ENCODE measurements at places on chromosomes 16 and 17.

- no peak for DNase-seq
Measured at GRCh38 chr17:16917671-16918394, 54.1 kb downstream of the TNFRSF13B start.

DNA sequence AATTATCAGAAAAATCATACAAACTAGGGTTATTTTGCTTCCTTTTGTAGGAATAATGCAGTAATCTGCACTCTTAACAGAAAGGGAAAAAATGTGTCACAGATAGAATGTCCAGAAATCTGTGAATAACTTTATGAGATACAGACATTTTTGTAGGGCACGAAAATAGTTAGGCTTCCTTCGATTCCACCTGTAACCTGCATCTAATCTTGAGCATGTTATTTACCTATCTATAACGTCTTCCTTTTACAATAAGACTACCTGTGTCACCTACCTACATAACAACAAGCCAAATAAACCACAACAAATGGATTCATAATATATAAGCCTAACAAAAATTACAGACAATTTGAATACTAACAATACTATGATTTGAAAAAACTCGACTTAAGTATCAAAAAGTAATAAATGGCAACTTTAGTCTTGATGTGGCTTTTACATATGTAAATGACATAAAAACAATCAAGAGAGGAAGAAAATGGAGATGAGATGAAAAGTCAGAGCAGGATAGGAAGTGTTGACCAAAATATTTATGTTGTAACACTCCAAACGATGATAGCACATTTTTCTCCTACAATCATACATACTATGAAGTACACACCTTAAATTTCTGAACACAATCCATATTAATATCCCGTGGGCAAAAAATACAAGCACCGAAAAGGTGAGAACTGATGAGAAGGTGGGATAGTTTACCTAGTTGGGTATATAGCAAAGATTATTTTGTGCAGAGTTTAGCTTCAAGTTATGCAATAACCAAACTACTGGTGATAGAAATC, 2.5 kb downstream of the STAT5B start:
- no peak for DNase-seq

DNA sequence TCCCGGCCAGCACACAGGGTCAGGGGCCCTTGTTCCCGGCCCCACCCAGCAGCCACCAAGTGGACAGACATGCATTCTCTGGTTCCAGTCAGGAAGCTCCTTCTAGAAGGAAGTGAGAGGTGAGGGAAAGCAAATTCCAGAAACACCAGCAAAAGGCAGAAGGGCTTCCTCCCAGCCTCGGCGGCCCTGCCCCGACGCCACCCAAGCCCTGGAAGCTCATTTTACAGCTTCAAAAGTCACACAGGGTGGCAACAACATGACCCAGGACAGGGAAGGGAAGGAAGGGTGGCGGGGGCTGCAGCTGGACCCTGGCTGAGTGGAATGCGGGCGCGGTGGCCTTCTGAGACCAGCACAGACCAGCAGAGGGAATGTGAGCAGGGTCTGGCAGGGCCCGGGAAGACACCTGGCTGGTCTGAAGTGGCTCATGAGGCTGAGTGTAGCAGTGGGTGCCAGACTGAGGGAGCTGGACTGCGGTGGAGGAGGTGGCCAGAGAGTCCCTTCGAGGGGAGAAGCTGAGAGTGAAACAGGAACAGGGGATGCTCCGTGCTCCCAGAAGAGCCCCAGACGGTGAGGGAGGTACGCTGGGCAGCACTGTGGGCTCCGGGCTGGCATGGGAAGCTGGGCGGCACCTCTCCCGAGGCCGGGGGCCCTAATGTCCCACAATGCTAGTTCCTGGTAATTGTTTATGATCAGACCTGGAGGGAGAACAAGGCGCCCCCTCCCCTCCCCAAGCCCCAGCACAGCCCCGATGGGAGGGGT, 1.9 kb upstream of the UNC13D start:
- DNase-seq, result no peak

DNA sequence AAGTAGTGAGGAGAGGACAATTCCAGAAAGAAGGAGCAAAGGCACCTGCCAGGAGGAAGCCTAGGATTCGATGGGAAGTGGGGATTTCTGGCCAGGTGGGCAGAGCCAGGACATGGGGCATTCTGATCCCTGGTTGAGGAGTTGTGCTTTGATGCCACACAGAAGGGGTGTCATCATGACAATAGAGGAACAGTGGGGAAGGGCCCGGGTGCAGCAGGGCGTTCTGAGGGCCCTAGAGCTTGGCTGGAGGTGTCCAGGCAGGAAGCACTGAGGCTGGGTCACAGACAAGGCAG, 4.3 kb downstream of the EVPLL start:
- no peak for DNase-seq

GRCh38 chr17:18008496-18009268, 30.3 kb downstream of the ATPAF2 start:
- no peak for DNase-seq

- DNase-seq, result no peak
Measured at GRCh38 chr16:2429771-2430663, 770 bp downstream of the CCNF start.

DNA sequence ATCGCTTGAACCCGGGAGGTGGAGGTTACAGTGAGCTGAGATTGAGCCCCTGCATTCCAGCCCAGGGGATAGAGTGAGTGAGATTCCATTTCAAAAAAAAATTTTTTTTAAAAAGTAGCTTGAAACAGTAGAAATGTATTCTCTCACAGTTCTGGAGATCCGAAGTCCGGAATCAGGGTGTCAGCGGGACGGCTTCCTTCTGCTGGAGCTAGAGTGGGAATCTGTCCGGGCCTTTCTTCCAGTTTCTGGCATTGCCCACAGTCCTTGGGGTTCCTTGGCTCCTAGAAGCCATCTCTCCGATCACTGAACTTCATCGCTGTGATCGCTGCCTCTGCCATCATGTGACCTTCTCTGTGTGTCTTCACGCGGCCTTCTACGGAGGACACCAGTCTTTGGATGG, 181.2 kb upstream of the CIBAR2 start:
- DNase-seq, result no peak

DNA sequence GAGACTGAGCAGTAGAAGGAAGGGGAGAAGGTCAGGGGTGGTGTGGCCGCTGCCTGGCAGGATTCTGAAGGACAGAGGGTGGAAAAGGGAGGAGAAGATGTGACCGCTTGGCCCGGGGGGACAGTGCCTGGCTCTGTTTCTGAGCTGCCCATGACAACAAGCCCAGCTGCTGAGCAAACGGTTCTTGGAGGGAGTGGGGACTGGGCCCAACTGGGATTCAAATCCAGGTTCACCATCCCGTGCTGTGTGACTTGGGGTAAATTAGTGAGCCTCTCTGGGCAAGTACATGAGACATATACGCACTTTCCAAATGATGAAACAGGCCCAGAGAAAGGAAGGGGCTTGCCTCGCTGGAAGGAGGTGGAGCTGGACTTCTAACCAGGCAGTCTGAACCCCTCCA, 23.3 kb downstream of the SEC14L5 start:
- DNase-seq, result no peak

DNA sequence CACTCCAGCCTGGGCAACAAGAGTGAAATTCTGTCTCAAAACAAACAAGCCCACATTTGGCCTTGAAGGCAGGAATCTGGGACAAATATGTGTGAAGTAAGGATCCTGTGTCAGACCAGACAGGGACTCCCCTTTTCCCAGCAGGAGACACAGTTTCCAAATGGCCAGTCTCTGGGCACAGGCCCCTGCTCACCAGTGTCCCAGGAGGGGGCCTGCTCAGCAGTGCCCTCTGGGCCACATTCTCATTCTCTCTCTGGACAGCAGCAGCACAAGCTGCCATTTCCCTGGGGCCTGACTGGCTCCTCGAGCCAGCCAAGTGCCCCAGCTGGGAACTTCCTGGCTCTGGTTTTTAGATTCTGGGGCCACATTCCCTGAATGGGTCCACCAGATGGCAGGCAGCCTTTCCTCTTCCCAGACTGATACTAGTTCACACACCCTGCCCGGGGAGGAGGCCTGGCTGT, 11.7 kb upstream of the MNT start:
- no peak for DNase-seq

GRCh38 chr17:43341715-43342588, 56.8 kb upstream of the ARL4D start:
- DNase-seq, result no peak

GRCh38 chr17:75400326-75400939, 5.0 kb downstream of the GRB2 start:
- DNase-seq, result no peak

- DNase-seq, result no peak
Measured at GRCh38 chr17:65627891-65628643, 66.6 kb upstream of the AXIN2 start.

GRCh38 chr17:77207689-77208216, 67.0 kb downstream of the SEC14L1 start:
- DNase-seq, result no peak

- DNase-seq, result no peak
Measured at GRCh38 chr16:35298460-35299243, 1839.2 kb downstream of the TP53TG3F start.

GRCh38 chr16:59180083-59180476, 446.0 kb upstream of the GOT2 start:
- DNase-seq, result no peak

DNA sequence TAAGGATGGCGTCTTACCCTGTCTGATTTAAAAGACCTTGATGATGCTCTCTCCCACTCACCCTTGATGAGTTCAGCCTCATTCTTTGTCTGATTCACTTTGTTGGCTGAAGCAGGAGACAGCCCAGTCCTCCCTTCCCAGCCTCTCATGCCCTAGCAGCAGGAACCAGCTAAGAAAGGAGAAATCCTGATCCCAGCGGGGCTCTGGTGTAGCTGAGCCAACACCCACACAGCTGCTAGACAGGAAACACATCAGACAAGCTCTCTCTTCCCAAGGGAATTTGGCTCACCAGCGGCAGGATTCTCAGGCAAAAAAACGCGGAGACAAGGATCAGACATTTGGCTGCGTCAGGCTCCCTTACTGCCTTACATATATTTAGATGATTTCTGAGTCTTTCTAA, 211.5 kb downstream of the CDH11 start:
- DNase-seq, result no peak

DNA sequence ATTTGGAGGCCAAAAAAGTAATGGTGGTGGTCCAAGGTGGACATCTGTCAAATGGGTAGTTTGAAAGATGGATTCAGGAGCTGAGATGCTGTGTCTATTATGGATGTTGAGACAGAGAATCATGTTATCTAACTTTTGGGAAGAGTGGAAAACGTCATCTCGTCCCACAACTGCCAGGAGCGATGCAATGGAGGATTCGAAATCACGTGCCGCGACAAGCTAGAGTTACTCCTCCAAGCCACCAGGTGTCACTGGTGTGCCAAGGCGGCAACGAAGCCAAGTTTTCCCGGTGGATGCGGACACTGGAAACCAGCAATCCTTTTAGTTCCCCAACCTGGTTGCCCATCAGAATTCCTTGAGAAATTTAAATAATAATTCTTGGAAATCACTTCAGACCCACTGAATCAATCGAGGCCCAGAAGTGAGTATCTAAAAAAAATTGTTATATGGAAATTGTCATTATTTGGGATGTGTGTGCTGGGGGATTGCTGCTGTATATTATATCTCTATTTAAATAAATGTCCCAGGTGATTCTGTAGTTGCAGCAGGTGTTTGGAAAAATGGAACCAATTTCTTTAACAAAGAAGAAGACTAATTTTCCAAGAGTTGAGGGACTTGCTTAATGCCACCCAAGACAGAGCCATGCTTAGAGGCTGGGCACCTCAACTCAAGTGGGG, 206.1 kb downstream of the HAPSTR1 start:
- no peak for DNase-seq

DNA sequence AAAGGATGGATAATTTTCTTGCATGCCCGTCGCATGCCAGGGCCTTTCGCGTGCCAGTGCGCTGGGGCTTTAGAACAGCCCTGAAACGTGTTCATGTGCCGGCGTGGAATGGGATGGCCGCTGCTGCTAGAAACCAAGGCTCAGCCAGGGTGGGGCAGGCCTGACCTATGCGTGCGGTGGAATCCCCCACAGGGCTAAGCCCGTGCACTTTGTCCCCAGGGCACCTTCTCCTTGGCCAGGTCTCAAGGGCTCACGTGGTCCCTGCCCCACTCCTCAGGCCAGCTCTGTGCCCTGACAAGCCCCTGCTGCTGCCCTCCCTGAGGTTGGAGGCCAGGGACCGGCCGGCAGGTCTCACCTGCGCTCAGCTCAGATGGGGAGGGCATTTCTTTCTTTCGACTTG, 13.1 kb upstream of the RNF213 start:
- no peak for DNase-seq

DNA sequence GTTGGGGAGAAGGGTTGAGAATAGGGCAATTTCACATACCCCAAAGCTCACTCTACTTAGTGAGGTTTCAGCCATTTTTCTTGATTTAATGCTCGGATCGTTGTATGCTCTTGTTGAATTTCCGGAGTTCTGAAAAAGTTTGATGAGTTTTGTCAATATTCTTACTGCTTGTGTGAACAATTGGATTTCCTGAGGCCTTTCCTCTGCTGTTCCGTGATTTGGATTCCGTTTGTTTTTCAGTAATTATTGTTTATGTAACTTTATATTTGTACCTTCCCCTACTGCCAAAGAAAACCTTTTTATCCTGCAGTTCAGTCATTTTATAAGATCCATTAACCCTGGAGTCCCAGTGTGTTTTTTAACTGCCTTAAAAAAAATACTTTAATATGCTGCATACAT, 62.9 kb downstream of the PHKB start:
- no peak for DNase-seq

DNA sequence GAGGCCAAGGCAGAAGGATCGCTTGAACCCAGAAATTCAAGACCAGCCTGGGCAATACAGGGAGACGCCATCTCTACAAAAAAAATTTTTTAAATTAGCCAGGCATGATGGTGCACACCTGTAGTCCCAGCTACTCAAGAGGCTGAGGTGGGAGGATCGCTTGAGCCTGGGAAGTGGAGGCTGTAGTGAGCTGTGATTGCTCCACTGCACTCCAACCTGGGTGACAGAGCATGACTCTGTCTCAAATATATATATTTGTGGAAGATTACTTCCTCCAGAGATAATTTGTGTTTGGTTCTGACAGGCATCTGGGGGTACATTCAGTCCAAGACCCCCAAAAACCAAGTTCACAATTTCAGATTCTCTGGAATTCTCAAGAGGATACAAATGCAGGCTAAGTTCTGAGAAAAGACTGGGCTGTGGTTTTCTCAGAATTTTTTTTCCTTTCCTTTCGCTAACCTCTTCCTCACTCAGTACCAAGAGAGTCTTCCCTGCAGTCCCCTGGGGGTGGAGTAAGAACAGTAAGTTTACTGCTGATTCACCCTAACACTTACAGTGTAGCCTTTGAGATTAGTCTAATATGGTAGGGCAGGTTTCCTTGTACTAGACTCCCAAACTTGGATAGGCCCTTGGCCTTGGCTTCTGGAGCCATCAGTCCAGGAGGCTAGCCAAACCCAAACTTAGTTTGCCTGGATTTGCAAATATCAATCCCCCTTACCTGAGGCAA, 15.1 kb downstream of the GSDMB start:
- no peak for DNase-seq
